ENCODE measurements at places on chromosomes 6 and 20.

GRCh38 chr20:50338479-50339391 is 148.1 kb downstream of the CEBPB start:
- peak; percentile 89 for DNase-seq

- no peak for DNase-seq
These were observed 177.6 kb downstream of the JARID2 start for GRCh38 chr6:15423286-15423993.

- no peak for DNase-seq
These were observed 57.0 kb downstream of the SOBP start for GRCh38 chr6:107546691-107547450.

- DNase-seq = peak; percentile 87
These were observed 572 bp downstream of the ZNF341 start for GRCh38 chr20:33732166-33732970.

DNA sequence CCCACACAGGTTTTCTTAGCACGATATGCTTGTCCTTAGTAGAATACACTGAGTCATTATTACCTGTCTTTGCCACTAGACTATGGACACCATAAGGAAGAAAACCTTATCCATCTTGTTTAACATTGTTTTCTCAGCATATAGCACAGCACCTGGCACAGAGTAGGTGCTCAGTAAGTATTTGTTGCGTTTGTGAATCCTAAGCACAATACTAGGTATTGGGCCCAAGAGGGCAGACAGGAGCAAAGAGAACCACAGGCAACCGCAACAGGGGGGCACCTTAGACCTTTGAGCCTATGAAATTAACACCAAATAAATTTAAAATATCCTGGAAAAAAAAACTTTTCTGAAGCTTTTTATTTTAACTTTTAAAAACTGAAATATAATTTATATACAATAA is 3.7 kb upstream of the NCOA6 start:
- DNase-seq = no peak

DNA sequence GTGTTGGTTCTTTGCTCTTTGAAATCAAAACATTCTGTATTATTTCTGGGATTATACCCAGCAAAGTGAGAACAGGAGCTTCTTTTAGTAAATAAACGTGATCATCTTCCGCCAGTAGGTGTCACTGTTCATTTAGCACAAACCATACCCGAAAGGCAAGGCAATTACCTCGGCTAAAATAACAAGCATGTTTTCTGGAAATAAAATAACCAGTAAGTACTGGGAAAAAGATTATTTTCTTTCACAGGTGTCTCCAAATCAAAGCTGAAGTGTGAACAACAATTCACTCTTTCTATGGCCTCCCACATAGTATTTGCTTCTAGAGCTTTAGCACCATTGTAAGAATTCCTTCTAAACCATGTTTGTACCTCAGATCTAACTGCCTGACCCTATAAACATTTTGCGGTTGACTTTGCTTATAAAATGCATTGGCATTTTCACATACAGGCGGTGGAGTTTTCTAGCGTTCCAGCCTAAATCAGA is 144.6 kb upstream of the AGPAT4 start:
- DNase-seq = peak; percentile 53

DNA sequence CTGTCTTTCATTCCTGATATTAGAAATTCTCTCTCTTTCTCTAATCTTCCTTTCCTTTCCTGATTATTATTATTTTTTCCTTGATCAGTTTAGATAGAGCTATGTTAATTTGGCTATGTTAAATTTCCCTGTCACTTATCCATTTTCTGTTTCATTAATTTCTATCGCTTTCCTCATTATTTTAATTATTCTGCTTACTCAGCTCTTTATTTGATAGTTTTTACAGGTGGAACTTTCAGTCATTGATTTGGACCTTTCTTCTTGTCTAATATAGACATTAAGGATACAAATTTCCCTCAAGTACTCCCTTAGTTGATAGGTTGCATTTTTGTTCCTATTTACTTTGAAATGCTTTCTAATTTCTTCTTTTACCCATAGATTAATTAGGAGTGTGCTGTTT is 442.3 kb downstream of the CDH26 start:
- DNase-seq = no peak

- DNase-seq = no peak
These were observed 9.5 kb upstream of the RALY start for GRCh38 chr20:33984182-33984719.

DNA sequence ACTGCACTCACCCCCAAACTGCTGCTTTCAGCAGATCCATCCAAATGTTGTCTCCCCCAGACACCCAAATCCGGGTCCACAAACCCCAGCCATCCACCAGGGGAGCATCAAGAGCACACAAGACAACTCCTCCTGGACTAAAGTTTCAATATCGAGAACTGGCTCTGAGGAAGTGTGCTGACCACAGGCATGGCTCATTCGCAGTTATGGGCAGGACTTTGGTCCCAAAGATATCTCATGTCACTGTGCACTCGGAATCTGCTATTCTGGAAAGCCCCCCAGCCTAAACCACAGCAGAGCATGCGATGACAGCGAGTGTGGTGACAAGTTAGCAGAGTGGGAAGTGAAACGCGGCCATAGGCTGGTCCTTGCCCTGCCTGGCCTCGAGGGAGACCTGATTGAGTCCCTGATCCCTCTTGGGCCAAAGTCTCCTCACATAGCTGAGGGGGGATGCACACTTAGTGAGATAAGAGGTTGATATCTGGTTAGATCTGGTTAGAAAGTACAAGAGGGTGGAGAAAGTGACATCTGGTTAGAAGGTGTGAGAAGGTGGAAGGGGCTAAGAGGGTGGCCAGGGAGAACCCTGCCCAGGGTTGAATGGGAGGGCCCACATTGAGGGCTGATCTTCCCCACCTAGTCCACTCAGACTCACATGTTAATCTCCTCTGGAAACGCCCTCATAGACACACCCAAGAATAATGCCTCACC is 149.7 kb downstream of the MRPL14 start:
- no peak for DNase-seq

DNA sequence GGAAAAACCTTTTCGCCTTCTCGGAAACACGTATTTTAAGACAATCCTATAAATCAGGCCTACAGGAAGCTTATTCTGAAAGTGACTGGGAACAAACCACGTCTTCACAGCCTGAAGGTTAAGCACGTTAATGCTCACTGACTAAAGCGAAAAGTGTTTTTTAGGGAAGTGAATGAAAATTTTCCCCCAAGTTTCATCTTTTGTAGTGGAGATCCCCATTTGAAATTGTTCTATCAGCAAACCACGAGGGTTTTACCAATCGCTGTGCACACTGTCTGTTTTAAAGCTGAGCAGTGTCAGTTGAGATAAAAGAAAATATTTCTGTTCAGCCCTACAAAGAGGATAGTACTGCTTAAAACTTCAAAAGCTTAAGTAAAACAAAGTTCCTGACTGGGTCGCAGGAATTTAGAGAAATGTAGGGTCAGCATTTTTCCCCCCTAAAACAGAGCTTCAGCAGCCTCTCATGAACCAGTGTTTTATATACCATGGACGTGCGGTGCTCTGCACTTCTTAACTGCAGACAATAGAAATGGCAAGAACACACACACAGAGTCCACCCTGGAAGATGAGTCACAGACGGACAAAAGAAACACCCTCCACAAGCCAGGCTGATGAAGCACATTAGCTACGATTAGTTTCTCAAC is 34.9 kb downstream of the SLC22A23 start:
- DNase-seq = no peak

- no peak for DNase-seq
These were observed 200.1 kb downstream of the BMP7 start for GRCh38 chr20:57066126-57066900.

- DNase-seq = peak; percentile 56
These were observed 338.0 kb downstream of the ADGRB3 start for GRCh38 chr6:68973066-68973465.

GRCh38 chr20:25706793-25707192 is 10.1 kb upstream of the ZNF337 start:
- no peak for DNase-seq

- DNase-seq = no peak
These were observed 107.1 kb downstream of the COL12A1 start for GRCh38 chr6:75098709-75099108.

- DNase-seq = no peak
These were observed 57.9 kb upstream of the MANEA start for GRCh38 chr6:95519228-95520037.

GRCh38 chr20:21832442-21833385 is 127.2 kb downstream of the PAX1 start:
- no peak for DNase-seq

GRCh38 chr6:84804720-84805119 is 40.3 kb upstream of the TBX18 start:
- DNase-seq = no peak

GRCh38 chr6:47839645-47840044 is 57.8 kb downstream of the OPN5 start:
- DNase-seq = no peak

GRCh38 chr20:32018269-32019155 is 8.3 kb downstream of the CCM2L start:
- DNase-seq = no peak

DNA sequence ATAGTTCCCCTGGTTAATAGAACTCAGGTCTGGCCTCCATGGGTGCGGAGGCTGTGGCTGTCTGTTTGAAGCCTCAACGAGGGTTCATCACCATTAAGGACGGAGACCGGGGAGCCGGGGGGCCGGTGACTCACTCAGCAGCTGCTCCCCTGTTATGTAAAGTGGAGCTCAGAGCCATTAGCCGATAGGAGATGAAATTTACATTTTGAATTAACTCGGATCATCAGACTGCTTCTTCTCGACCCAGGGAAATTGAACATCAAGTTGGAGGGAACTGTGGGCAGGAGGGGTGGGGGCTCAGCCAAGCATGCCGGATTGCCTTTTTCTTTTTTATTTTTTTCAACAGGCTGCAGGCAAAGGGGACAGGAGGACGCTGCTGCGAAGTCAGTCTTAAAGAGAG is 12.3 kb downstream of the PCK1 start:
- DNase-seq = no peak

GRCh38 chr6:104644848-104645247 is 214.9 kb downstream of the HACE1 start:
- DNase-seq = no peak

GRCh38 chr20:5513975-5514516 is 197.3 kb upstream of the PROKR2 start:
- no peak for DNase-seq

- DNase-seq = no peak
These were observed 532.6 kb upstream of the JARID2 start for GRCh38 chr6:14713008-14713960.

- DNase-seq = peak; percentile 17
These were observed 79.7 kb downstream of the FGD2 start for GRCh38 chr6:37085198-37085597.

DNA sequence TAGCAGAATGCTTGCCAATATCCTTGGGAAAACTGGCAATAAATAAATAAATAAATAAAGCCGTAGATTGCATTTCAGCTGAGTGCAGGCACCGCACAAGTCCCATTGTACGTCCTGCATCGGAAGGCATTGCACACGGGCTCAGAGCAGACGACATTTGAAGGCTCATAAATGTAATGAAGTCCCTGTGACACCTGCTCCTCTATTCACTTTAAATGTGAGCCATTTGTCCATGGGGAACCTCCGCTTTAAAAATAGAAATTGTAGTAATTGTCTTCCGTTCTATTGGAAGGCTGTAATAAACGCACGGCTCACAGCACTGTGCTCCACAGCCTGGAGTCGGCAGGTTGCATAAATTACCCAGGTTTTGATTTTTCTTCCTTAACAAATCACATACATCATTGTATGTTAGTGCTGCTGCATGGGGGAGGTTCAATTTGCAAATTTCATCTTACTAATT is 32.6 kb downstream of the MYT1 start:
- DNase-seq = no peak

DNA sequence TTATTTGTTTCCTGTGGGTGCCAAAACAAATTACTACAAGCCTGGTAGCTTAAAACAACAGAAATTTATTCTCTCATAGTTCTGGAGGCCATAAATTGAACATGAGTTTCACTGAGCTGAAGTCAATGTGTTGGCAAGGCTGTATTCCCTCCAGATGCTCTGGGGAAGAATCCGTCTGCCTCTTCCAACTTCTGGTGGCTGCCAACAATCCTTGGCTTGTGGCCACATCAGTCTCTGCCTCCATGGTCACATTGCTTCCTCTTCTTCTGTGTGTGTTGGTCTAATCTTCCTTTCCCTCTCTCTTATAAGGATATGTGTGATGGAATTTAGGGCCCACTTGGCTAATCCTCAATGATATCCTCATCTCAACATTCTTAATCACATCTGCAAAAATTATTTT is 92.8 kb upstream of the EPB41L1 start:
- no peak for DNase-seq

- DNase-seq = no peak
These were observed 21.0 kb downstream of the JAG1 start for GRCh38 chr20:10652660-10653261.

DNA sequence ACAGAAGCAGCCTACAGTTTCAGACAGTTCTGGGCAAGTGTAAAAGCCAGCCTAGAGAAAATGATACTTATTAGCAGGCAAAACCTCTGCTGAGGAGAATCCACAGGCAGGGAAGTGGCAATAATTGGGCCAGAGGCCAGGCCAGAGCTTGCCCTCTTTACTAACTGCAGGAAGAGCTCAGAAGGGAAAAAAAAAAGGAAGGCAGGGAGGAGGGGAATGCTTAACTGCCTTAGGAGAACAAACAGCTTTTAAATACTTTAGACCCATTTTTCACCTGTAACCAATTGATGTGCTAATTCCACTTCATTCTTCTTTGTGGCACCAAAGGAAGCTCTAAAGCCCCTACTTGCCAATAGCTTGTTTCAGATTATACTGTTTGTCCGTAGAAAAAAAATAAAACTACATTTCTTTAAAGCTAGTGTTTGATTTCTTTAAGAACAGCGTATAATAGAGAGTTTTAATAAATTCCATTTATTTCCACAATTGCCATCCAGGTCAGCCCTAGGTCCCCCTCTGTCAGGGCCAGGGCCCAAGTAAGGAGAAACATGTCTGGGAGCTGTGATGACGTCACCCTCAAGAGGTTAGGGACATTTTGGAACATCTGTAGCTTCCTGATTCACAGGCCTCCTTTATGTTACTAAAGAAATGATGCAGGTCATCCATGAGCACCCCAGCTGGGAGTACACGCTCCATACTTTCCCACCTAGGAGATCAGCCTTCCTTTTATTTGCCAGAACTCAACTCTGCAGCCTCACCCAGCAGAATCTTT is 384.3 kb downstream of the CDC5L start:
- no peak for DNase-seq

- DNase-seq = no peak
These were observed 81.0 kb downstream of the ZMYND8 start for GRCh38 chr20:47275548-47275947.

- DNase-seq = no peak
These were observed 192.3 kb upstream of the RNF217 start for GRCh38 chr6:124769811-124770544.
